ENCODE measurements at places on chromosomes 3 and 15.

DNA sequence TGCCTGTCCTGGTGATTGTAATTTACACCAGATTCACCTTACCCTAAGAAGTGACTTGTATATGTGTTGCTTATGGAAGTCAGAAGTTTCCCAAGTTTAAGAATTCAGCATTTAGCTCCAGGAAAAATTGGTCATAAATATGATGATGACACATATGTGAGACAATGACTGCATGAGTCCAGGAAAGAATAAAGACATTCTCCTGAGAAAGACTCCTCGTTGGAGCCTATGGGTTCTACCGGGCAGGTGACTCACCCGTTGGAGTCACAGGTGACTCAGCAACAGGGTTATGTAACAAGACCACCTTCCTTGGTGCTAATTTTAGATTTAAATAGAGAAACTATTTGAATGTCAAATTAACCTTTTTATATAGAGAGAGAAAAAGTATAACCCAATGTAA is 662.4 kb downstream of the FHIT start:
- peak; percentile 30 for DNase-seq

GRCh38 chr3:72255191-72255590 is 470.2 kb upstream of the PROK2 start:
- DNase-seq, result no peak

DNA sequence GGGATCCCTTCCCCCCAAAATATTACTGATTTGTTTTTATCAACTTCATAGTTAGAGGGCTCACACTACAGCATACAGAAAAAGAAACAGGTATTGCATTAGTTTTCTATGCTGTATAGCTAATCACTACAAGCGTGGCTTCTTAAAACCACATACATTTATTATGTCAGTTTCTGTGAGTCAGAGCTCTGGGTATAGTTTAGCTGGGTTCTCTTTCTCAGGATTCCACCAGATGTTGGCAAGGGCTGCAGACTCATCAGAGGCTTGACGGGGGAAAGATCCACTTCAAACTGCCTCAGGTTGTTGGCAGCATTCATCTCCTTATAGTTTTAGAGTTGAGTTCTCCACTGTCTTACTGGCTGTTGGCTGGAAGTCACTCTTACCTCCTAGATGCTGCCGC is 328.0 kb downstream of the NLGN1 start:
- no peak for DNase-seq

DNA sequence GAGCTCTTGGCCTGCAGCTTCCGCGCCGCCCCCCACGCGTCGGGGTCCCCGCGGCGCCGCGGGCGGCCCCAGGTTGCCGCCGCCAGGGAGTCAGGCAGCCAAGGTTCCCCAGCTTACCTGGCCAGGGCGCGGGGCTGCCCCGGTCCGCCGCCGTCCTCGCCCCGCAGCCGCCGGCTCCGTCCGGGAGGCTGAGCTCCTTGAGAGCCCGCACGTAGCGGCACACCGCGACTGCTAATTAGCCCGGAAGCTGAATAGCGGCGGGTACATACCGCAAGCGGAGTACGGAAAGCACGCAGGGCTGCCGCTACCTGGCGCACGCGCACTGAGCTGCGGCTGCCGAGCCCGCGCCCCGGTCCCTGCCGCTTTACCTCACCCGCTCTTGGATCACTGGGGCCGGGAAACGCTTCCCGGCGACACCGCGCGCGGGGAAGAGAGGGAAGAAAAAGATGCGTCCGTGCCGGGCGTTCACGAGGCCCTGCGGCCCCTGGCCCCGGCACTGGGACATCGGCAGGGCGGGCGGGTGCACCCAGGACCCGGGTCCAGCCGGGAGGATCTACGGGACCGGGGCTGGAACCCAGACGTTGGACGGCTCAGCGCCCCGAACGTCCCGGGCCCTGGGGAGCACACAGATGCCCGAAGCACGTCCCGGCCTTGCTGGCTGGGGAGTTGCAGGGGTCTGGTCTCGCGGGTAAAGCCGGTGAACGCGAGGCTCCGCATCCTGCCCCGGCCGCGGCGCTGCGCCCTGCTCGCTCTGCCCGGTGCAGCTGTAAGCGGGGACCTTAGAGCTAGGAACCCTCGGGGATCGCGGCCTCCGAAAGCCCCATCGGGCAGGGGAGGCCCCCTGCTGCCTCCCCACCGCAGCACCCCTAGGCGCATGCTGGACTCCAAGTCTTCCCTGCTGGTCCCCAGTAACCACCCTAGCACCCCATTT is at the start of gene GOLGA8B:
TSS of gene GOLGA8B (minus strand) at position 253 of the 931 bp plus-strand sequence. CDS start 47,739 bp downstream, outside the sequence.
- DNase-seq, result peak; percentile 89

DNA sequence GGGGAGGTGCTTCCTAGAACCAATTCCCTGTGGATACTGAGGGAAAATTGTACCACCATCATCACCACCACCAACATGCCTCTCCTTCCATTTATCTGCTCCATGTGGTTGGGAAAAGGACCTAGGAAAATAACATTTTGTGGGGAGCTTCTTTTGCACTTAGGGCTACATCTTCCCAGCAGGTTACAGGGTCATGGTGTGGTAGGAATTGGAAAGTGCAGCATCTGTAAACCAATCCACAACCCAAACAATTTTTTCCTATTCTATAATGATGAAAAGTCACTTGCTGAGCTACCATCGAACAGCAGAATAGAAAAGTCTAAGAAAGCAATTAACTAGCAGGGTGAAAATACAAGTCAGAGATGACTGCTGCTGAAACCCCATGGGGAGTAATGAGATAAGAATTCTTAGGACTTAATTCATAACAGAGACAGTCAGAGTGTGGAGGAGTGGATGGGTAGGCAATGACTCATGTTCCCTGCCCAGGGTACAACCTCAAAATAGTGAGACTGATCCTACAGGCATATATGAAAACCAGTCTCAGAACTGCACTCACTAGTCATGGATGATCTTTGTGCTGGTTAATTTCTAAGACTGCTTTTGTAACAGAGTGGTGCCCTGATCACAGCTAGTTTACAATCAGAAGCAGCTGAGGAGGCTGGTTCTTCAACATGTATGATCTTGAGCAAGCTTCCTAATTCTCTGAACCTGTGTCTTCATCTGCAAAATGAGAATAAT is 38.1 kb upstream of the LEKR1 start:
- DNase-seq, result peak; percentile 92

- no peak for DNase-seq
Observed at GRCh38 chr15:22872936-22873701, 34.7 kb downstream of the NIPA2 start.

DNA sequence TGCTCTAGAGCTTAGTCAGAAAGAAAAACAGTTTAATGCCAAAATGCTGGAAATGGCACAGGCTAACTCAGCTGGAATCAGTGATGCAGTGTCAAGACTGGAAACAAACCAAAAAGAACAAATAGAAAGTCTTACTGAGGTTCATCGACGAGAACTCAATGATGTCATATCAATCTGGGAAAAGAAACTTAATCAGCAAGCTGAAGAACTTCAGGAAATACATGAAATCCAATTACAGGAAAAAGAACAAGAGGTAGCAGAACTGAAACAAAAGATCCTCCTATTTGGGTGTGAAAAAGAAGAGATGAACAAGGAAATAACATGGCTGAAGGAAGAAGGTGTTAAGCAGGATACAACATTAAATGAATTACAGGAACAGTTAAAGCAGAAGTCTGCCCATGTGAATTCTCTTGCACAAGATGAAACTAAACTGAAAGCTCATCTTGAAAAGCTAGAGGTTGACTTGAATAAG is 150.5 kb upstream of the LRRFIP2 start:
- DNase-seq, result no peak

DNA sequence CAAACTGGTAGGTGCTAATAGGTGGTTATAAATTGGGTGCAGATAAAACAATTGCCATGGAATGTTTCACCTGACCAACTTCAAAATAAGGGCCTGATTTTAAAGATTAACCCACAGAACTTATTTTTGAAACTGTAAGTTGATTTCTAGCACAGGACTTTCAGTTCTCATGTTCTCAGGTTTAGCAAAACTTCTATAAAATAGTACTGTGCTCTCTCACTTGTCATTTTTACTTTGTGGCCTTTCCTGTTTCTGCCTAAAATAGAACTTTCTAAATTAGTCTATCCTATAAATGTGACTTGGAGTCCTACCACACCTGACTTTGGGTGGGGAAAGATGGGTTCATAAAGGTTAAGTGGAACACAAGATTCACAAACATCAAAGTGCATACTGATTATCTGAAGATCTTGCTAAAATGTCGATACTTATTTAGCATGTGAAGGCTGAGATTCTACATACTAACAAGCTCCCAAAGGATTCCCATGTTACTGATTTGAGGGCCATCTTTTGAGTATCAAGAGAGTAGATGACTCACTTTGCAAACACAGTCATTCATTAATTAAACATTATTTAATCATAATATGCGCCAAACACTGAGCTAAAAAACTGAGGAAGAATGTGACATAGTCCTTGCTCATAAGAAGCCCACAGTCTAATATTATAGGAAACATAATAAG is 38.6 kb downstream of the BTLA start:
- DNase-seq, result no peak

DNA sequence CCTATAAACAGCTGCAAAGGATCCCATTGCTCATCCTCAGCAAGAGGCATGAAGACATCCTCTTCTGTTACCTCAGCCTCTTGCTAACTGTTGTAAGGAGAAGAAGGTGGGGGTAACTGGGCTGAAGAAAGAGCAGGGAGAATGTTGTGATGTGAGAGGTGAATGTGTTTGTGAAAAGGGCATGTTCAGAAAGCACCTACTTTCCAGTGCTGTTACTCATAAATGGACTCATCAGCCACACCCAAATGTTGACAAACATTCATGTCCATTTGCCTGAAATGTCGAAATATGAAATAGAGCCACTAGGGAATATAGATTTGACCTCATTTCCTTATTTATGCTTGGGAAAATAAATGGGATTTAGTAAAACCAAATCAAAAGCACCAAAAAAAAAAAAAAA is 12.6 kb downstream of the SLC24A1 start:
- DNase-seq, result peak; percentile 26

DNA sequence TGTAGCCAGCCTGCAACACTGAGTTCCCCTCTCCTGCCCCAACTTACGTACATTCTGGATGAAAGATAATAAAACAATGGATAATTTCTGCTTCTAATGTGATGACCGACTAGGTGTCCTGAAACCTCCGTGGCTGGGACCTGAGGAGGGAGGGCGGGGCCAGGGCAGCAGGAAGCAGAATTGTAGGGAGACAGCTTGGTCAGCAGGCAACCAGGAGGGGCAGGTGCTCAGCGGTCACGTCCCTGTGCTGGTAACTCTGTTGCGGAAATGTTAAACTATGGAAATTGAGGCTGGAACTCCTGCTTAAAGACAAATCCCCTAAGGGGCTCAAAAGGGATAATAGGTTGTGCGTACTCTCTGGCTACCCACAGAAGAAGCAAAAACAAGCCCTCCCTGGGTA is 30.4 kb downstream of the SLC6A20 start:
- no peak for DNase-seq

DNA sequence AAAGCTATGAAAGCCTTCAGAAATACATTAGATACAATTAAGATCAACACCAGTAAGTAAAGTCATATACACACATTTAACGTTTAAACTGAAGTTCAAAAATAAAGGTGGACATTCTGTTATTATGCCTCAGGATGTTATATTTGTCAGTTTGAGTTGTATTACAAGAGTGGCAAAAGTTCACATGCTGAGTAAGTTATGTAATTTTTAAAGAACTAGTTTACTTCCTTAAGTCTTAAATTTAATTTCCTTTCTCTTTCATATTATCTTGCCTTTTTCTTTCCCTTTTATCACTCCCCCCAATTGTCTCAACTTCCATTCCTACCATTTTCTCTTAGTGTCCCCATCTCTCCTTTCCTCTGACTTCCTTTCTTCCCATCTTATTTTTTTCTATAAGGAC is 4.9 kb upstream of the GPR87 start:
- no peak for DNase-seq

GRCh38 chr3:178634975-178635374 is 98.7 kb downstream of the KCNMB2 start:
- no peak for DNase-seq

DNA sequence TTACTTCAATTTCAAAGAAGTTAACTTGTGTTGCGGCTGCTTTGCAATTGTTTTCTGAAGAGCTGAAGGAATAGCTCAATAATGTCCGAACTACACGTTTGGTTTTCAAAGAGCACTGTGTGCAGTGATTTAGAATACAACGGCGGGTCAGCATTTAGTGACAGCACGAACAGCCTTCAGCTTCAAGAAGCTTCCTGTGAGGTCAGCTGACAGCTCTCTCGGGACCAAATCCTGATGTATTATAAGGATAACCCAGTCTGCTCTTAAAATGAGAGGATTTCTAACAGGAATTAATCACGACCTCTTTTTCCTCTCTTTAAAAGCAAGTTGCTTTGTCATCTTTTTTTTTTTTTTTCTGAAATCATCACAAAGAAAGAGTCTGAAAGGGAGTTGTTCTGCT is 97.9 kb upstream of the UNC13C start:
- no peak for DNase-seq

- DNase-seq, result no peak
Observed at GRCh38 chr3:140250945-140251344, 316.0 kb downstream of the CLSTN2 start.

DNA sequence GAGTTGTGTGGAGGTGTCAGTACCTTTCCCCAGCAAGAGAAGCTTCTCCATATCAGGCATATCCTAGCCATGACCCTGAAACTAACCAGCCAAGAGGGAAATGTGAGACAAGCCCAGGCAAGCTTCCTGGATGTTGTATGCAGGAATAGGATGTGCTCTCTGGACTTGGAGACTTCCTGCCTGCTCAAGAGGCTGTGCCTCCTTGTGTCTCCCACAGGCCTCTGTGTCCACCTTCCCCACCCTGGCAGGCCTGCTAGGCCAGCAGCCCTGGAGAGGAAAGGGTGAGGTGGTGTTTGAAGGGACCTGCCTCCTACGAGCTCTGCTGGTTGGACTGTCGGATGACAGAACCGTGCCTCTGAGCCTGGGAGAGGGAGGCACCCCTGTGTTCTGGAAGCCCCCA is 2.1 kb upstream of the DYNLT2B start:
- DNase-seq, result peak; percentile 82

- no peak for DNase-seq
Observed at GRCh38 chr15:66309828-66310227, 16.5 kb downstream of the DIS3L start.
